ENCODE measurements at places on chromosomes 12 and 14.

DNA sequence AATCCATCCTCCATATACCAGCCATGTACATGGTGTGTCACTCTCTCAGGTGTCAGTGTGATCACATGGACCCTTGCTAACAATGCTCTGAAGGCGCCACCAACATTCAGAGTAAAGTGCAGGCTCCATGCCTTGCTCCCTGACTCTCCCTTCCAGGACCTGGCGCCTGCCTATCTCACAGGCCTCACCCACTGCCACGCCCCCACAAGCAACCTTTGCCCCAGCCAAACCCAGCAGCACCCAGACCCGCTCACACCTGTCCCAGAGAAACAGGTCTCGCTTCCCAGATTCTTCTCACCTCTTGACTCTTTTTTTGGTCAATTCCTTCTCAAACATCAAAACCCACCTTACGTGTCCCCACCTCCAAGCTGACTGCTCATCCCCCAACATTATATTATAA is 52.3 kb downstream of the KCNK10 start:
- H3K27me3 ChIP-seq, result peaks cover 19% of the 10 kb centered on the region
- peaks cover 16% of the 10 kb centered on the region for H3K4me1 ChIP-seq
- H3K4me3 ChIP-seq, result no peak overlapping the region

DNA sequence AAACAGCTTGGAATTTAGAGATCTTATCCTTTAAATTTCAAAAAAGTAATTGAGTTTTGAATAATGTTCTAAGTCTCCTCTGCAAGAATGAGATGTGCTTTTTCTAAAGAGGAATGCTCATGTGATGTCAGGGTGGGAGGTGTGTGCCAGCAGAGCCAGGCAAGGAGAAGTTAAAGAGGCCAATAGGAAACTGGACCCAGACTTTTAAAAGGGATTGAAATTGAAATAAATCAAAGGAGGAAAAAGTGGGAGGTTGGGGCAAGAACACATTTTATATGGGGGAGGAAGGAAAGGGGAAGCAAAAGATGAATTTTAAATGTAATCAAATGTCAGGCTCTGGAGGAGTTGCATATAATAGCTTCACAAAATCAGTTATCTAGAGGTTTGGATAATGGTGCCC is 126.1 kb downstream of the FIGNL2 start:
- peaks cover 4% of the 10 kb centered on the region for H3K36me3 ChIP-seq
- DNase-seq, result no peak
- no peaks in the 10 kb centered on the region for H3K4me1 ChIP-seq
- no peak overlapping the region for H3K27ac ChIP-seq
- H3K27me3 ChIP-seq, result peaks cover 19% of the 10 kb centered on the region
- H3K4me3 ChIP-seq, result no peak overlapping the region

DNA sequence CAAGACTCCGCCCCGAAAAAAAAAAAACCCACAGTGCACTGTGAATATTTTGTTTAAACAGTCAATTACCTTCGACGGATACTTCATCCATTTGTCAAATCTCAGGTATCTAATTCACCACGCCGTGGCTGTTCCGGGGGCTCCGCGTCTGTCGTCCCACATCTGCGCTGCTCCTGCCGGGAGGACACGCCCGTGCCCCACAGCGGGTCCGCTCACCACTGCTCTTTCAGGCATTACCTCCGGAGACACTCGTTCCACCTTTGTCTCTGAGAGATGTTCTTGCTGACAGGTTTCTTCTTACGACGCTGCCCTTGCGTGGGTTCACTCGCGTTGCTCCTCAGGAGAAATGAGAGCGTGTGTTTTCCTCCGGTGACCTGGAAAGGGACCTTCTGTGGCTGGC is 46.9 kb upstream of the FBRSL1 start:
- H3K36me3 ChIP-seq, result peaks cover 5% of the 10 kb centered on the region
- peaks cover 17% of the 10 kb centered on the region for H3K27me3 ChIP-seq
- H3K27ac ChIP-seq, result peak overlapping the region; percentile 33
- no peak overlapping the region for H3K4me3 ChIP-seq
- DNase-seq, result no peak
- H3K4me1 ChIP-seq, result peaks cover 10% of the 10 kb centered on the region

DNA sequence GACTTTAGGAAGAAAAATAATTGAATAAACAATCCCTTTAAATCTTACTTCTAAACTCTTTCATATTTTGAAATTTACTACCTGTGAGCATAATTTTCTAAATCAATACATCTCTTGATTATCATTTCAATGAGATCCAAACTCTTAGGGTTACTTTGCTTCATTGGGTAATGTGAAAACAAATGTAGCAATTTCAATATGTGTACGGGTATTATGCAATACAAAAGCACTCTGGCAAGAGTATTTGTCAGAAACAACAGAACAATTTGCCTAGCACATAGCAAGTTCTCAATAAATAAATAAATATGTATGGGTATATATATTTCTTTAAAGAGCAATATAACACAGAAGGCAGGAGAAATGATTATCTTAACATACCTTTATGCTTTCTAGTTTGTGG is 77.1 kb downstream of the PLEKHG7 start:
- H3K4me1 ChIP-seq, result no peaks in the 10 kb centered on the region
- DNase-seq, result no peak

DNA sequence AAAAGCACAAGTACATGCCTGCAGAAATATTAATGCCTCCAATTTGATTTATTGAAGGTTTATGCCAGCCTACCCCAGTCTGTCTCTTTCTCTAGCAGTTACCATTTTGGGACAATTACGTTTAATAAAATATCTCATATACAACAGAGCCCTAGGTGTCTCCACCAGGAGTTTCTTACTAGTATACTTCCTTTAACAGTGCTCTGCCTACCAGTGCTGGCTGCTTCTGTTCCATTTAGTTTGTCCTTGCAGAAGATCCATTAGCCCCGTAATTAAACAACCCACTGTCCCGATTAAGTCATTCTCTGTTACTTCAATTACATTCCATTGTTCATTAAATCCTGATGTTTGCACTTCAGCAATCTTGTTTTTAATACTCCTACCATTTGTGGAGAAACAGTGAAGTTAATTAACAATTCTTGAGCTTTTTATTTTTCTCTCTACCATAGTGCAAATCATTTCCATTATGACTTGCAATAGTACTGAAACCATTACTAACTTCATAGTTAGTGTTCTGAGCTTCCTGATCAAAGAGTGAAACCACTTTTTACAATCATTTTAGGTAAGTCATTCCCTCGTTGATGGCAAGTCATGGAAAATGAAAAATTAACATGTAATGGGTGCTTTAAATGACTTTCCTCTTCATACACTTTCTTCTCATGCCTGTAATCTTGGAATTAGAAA is 121.1 kb downstream of the PLXNC1 start:
- H3K27ac ChIP-seq, result no peak overlapping the region
- no peak for DNase-seq
- H3K36me3 ChIP-seq, result peaks cover 12% of the 10 kb centered on the region
- no peaks in the 10 kb centered on the region for H3K27me3 ChIP-seq
- H3K4me1 ChIP-seq, result no peaks in the 10 kb centered on the region
- no peak overlapping the region for H3K4me3 ChIP-seq
